ENCODE measurements at places on chromosomes 2 and 18. TPM values are rescaled to one million over a fixed set of nuclear protein-coding genes. Genes with fewer than 3 reads are reported as not detected.

- DNase-seq, result no peak
Observed at GRCh38 chr2:231819447-231820042, 33.3 kb downstream of the COPS7B start.

- DNase-seq, result no peak
Observed at GRCh38 chr2:20198796-20199632, 25.9 kb downstream of the SDC1 start.

DNA sequence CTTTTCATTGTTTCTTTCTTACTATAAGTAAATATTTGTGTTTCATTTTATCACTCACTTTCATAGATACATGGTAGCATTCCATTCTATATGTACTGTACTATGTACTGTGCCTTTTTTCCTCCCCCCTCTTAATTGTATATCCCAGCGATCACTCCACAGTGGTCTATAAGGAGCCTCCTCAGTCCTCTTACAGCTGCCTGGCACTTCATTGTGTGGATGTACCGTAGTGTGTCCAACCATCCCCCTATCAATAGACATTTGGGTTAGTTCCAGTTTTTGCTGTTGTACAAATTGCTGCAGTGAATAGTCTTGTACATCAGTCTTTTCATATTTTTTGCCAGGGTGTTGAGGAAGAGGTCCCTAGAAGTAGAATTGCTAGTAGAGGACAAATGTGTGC is 21.4 kb upstream of the DRC1 start:
- no peak for DNase-seq

- DNase-seq, result no peak
Observed at GRCh38 chr2:47214990-47215389, 59.9 kb upstream of the STPG4 start.

- no peak for DNase-seq
Observed at GRCh38 chr2:100018341-100019193, 123.8 kb downstream of the AFF3 start.

ZNF638 gene
- 220 TPM for polyA plus RNA-seq

DNA sequence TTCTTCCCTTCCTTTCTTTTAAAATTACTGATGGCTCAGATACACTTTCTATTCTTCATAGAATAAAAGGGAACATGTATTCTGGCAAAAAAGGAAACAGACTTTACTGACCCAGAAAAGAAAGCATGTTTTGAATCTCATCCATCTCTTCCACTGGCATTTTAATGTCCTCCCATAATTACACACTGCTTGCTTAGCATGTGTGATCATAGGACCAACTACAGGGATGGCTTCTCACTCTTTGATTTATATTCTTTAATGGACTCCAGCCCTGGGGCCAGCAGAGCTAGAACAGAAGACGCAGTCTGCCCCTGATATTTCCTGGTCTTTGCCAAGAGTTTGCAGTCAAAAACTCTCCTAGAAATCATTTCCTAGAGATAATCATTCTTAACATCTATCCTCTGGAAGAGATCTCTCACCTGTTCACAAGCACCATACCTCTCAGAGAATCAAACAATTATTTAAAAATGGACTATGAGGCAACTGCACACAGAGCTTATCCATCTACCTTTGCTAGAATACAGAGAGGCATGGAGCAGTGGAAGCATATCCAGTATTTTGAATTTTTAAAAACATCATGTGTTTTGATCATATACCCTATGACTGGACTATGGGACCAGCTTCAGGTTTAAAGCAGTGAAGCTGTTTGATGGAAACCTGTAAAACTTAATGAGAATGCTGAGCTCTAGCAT is 429.1 kb downstream of the NRXN1 start:
- no peak for DNase-seq

GRCh38 chr2:237888389-237888788 is 29.0 kb downstream of the RAMP1 start:
- no peak for DNase-seq

ARL5A gene
- 46.5 TPM for polyA plus RNA-seq

KYNU gene
- 6.9 TPM for polyA plus RNA-seq

DNA sequence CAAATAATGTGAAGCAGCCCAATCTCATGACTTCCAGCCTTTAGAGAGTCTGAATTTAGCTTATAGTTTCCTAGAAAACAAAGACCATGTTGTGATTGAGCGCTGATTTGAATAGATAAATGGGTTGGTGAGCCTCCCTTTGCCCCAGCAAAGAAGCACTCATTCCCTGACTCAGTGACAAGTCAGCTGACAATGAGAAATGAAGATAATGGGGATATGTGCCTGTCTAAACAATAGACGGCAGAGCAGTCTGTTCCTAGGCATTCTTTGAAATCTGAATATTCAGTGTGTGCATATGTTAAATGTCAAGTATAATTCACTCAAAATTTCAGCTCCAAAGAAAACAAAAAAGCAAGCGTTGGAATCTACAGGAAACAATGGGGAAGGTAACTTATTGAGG is 34.8 kb upstream of the LINC00305 start:
- no peak for DNase-seq

DNA sequence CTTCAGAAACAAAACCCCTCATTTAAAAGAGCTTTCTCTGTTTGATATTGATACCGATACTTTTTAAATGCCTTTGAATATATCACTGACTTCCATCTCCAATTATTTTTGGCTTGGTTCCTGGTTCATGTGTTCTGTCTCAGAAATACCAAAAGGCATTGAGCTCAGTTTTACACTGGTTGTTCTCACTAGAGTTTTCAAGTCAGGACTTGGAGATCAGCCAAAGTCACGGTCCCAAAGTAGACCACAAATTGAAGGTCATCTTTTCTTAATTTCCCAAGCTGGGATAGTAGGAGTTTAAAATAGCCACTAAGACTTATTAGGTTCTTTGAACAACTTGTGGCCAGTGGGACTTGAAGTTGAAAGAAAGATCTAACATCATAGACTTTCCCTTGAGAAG is 24.2 kb downstream of the DHRS9 start:
- no peak for DNase-seq

DNA sequence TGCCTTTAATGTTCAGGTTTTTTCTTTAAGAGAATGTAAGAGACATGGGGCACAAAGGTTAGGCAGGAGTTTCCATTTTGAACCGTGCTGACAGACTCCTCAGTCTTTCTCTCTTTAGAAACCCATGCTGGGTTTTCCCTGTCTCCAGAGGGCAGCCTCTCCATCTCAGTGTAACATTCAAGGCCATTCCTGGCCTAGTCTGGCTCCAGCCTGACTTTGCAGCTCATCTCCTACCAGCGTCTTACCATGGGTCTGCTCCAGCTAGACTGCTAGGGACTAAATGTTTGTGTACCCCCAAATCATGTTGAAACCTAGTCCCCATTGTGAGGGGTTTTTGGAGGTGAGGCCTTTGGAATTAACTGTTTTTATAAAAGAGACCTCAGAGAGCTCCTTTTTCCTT is 9.8 kb upstream of the CLIP4 start:
- DNase-seq, result no peak

Data from left renal pelvis (tissue), 4 donors.